NCI-H187 treated with DMSO at 0.1 percent for 48 hours (cell line): ENCODE measurements at places on chromosomes 6 and 20.

DNA sequence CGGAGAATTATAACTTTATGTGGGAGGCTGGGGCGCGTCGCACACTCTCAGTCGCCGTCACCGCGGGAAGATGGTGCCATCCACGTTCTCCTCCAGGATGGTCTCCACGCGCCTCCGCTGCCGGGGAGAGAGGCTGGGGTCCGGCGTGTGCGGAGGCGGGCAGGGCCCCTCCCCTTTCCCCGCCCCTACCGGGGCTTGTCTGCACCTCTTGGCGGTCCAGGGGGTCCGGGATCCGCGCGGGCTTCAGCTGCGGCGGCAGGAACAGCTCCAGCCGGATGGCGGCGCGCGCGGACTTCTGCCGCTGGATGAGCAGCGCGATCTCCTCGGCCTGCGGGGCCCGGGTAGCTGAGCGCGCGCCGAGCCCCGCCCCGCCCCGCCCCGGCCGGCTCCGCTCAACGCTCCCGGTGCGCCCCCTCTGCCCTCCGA is 807 bp downstream of the LKAAEAR1 start:
- no peak for DNase-seq

- DNase-seq, result no peak
These were observed 5.4 kb downstream of the ACSS1 start for GRCh38 chr20:25052255-25053194.

GRCh38 chr6:113587078-113587699 is 270.0 kb upstream of the MARCKS start:
- DNase-seq, result no peak

GRCh38 chr6:168261234-168261633 is 58.3 kb downstream of the DACT2 start:
- no peak for DNase-seq

GRCh38 chr6:29564875-29565274 is 5.3 kb upstream of the UBD start:
- no peak for DNase-seq

DNA sequence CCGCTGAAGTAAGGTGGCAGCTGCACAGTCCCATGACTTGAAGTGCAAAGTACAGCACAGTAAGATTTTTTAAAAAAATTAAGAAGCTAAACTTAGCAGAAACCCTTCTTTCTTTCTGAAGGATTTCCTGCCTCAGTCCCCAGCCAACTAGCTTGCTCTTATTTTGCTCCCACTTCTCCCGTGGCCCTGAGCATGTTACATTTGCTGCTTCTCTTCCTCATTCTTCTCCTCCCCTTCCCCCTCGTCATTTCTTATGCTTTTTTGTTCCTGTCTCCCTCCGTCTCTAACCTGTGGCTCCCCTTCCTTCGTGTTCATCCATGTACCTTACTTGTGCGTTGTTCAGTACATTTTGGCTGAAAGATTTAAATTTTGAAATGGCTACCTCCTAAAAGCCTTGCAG is 123.0 kb downstream of the SASH1 start:
- no peak for DNase-seq

- DNase-seq, result no peak
These were observed 188.2 kb downstream of the LRFN2 start for GRCh38 chr6:40398810-40399477.

DNA sequence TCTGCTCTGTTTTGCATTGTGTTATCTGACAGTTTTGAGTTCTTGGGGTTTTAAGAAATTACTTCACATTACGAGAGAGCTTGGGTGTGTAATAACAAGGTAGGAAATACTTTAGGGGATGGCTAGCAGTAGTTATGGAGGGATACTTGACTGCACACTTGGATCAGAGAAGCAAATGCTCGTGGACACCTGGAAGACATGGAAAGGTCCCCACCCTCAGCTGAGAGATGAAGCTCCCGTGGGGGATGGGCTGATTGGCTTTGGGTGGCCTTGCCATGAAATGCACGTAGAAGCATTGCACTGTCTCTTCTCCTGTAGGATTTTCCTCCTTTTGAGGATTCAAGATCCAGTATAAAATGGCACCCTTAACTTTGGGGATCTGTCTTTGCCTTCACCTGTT is 61.5 kb upstream of the UNC93A start:
- no peak for DNase-seq

- no peak for DNase-seq
These were observed 508.7 kb upstream of the CITED2 start for GRCh38 chr6:139882977-139883728.

GRCh38 chr20:54221353-54221752 is 13.5 kb downstream of the PFDN4 start:
- DNase-seq, result no peak

GRCh38 chr6:88359530-88360202 is 193.5 kb upstream of the CNR1 start:
- DNase-seq, result no peak

DNA sequence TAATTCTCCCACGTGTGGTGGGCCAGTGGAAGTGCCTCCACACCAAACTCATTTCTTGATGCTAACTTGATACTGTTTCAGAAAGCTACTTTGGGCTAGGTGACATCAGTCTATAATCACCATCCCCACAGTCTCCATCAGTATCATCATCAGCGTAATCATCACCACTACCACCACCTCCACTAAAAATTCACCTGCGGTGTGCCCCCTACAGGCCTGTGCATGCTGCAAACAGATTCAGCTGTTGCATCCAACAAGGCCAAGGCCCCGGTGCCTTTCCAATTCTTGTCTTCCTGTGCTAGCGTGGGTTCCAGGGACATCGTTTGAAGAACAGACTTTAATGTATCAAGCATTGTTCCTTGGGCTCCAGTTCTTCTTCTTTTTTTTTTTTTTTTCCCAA is 201.3 kb upstream of the EXOC2 start:
- DNase-seq, result no peak

- no peak for DNase-seq
These were observed 24.6 kb downstream of the SLCO4A1 start for GRCh38 chr20:62666736-62667529.

DNA sequence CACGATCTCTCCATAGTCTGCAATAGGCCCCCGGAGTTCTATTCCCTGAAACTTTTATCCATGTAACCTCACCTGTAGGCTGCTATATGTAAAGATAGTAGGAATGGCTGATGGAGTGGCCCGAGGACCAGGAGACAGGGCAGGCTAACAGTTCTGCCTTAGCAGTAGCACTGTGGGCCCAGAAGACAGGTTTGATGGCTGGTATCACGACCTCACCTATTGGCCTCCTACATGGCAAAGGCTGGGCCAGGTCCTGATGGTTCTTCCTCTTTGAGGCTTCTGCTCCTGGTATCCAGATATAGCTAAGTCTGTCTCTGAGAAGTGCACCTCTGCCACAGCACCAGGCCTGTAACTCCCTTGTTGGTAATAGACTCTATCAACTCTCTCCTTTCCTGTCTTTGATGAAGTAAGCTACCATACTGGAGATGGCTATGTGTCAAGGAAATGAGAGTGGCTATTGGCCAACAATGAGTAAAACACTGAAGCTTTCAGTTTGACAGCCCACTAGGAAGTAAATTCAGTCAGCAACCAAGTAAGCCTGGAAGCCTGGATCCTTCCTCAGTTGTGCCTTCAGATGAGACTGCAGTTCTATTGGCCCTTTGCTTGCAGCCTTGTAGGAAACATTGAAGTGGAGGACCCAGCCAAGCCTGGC is 5.7 kb downstream of the SPEF1 start:
- no peak for DNase-seq

- DNase-seq, result no peak
These were observed 208.7 kb downstream of the ALDH8A1 start for GRCh38 chr6:134741200-134741536.

GRCh38 chr6:7637533-7637932 is 47.5 kb downstream of the SNRNP48 start:
- no peak for DNase-seq

- DNase-seq, result no peak
These were observed 154.9 kb upstream of the MLN start for GRCh38 chr6:33958526-33959328.

DNA sequence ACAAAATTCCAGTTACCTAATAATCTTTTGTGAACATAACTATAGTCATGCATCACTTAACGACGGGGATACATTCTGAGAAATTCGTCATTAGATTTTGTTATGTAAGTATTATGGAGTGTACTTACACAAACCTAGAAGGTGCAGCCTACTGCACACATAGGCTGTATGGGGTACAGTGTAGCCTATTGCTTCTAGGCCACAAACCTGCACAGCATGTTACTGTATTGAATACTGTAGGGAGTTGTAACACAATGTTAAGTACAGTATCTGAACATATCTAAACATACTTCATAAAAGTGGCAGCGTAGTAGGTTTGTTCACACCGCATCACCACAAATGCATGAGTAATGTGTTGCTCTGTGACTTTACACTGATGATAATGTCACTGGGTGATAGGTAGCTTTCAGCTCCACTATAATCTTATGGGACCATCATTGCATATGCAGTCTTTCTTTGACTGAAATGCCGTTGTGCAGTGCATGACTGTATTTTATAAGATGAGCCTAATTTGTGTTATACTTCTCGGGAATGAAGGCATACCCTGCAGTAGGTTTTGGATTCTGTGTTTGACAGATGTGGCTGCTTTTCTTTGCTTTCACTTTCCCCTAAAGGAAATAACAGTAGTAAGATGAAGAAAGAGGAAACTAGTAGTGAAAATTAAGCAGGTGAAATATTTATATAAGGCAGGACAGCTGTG is 365.6 kb downstream of the FARS2 start:
- no peak for DNase-seq

DNA sequence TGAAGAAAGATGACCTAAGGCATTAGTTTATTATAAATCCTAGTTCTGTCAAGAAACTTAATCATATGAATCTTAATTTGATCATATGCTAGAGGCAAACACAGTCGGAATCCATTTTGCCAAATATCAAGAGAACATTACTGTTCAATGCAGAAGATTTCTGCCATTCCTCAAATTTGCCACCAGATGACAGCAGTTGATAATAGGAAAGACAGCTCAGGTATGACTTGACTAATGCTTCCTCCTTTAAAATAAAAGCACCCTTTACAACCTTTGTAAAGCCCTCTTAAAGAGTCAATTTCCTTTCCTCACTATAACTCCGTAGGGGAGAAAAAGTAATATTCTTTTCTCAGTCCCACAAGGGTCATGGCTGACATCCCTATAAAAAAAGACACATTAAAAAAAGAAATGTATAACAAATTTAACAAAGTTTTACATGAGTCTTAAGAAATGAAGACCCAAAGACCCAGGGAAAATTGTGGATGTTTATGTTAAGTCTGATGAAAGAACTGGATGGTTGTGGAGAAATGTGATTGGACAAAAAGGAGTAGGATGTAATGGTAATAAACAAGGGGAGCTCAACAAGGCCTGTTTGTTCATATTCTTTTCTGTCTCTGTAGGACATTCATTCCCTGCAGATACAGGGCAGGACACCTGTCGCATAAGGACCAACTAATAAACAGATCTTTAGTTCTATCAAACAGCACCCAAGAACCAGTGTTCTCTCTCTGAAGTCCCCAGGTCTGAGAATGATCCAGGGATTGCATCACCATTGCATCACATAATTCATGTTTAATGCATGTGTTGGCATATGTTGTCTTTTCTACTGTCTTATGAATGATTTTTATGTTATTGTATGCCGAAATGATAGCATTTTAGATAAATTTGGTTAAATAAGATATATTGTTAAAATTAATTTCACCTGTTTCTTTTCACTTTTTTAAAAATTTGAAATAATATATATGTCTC is 23.0 kb upstream of the IL17A start:
- DNase-seq, result no peak

- DNase-seq, result no peak
These were observed 216.1 kb downstream of the ESR1 start for GRCh38 chr6:152023613-152024012.

DNA sequence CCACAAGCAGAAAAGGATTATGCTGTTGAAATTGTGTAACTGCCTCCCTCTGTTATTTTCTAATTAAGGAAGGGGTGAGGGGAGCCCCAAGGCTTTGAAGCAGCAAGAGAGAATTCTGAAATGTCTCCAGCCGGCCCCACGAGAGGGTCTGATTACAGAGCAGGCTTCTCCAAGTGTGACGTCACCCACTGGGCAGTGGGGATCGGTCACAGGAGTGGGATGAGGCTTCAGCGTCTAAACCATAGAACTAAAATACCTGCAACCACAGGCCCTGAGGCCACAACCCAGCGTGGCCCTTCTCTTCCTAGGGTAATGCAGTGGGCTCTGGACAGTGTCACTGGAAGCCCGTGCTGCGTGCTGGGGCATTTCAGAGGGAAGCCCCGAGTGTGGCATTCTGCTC is 38.6 kb upstream of the APCDD1L start:
- DNase-seq, result no peak

DNA sequence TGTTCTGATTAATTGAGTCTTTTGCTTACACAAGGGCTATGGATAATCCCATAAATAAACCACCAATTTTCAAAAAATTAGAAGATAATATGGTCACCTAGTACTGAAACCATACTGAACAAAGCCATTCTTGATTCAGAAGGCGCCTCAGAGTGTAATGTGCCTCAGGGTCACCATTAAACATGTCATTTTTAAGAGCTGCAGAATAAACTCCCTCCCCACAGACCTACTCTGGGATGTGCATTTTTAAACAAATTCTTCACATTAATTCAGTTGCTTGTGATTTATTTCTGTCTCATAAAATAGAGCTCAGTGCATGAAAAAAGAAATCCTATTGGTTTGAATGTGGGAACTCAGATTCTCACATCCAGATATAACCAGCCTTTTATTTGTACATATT is 202.1 kb upstream of the HEY2 start:
- no peak for DNase-seq

DNA sequence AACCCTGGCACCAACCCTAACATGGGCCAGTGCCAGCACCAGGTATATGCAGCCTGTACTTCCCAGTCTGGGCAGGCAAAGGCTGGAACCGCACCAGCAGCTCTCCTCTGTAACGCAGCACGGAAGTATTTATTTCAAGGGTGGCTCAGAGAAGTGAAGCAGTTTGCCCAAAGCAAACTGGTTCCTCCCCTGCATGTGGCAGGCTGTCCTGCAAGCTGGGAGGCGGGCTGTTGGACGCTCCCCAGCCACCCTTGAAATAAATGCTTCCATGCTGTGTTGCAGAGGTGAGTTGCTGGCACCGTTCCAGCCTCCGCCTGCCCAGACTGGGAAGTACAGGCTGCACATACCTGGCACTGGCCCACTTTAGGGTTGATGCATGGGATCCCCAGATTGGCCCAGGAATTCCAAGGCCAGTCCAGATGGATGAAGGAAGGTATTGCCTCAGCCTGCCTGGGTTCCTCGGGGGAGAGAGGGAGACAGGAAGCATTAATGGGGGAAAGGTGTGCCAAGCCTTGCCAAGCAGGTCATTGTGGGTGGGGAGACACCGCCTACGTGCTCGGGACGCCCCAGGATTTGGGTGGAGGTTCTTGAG is 49.8 kb downstream of the PPARD start:
- DNase-seq, result no peak
